HFFc6 (cell line): ENCODE measurements at places on chromosomes 2 and 18. TPM values are rescaled to one million over a fixed set of nuclear protein-coding genes. Genes with fewer than 3 reads are reported as not detected.

ERICH2 gene
- total RNA-seq: not detected in 3 replicates

DNA sequence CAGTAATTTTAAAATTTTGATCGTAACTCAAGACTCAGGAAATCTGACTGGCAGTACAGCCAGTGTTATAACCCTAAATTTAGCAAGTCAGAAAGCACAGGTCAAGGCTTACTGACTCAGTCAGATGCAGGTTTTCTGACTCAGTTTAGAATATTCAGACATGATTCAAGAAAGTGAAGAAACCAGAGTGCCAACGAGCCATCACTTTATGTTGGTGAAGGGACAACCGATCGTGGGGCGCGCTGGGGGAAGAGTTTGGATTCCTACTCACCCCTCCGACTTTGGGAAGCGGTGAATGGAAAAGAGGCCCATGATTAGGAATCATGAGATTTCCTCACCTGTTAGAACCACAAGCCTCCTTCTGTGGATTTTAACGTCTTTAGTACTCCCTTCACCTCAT is 998 bp downstream of the RNF149 start:
- peaks cover 52% of the 10 kb centered on the region for H3K4me1 ChIP-seq
- peak; percentile 2 for DNase-seq

MAP3K19 gene
- total RNA-seq: not detected in 3 replicates

TPO gene
- not detected in 3 replicates for total RNA-seq

HADHB gene
- 93.9 to 106 TPM (median 105 TPM) in 3 replicates for total RNA-seq

DNA sequence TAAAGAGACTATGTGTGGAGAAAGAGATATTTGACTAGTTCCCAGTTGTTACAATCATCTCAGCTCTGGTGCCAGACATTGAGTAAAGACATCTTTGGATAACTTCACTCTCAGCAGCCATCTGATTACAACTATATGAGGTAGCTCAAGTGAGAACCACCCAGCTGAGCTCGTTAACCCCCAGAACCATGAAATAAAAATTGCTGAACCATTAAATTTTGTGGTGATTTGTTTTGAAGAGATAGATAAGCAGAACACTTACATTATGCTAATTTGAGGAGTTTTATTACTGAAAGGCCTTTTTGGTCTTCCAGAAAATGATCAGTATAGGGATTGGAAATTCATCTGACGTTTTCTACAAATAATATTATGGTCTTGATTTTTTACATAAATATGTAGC is 101.1 kb downstream of the PMS1 start:
- H3K27me3 ChIP-seq: no peaks in the 10 kb centered on the region

FER1L5 gene
- total RNA-seq: not detected in 2 replicates

DNA sequence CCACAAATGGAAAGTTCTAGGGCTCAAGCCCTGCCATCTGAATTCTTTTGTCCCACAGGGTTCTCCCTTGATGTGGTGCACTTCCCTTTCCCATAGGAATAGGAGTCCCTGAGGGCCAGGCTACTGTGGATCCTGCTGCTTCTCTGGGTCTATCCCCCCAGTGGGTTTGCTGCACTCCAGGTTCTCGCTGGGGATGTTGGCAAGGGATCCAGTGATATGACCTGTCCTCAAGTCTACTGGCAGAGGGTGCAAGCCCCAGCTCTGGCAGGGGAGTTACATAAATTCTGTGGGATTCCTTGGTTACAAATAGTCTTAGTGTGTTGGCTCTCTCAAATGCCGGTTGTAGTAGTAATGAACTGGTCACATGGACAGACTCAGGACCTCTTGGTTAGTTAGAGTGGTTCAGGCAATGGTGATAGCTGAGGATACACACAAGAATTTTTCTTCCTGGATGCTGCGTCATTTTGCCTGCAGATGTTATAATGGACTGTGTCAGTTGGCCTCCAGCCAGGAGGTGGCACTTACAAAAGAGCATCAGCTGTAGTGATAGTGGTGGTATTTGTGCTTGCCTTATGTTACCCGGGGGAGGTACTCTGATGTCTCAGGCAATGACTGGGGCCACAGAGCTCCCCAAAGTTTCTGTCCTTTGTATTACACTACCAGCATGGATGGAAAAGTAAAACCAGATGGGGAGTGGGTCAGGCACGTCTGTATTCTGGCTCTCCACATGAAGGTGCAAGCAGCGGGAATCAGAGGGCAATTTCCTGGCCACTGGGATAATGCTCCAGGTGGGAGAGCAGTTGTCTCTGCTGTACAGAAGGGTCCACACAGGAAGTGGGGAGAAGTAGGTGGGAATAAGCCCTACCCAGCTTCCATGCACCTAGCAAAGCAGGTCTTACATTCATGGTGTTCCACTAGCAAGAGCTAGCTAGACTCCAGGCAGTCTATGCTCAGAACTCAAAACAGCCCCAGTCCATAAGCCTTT is 267.9 kb downstream of the SOX11 start:
- no peak overlapping the region for H3K27ac ChIP-seq
- no peaks in the 10 kb centered on the region for H3K27me3 ChIP-seq
- DNase-seq: no peak
- H3K4me3 ChIP-seq: no peak overlapping the region
- H3K36me3 ChIP-seq: 0 out of 2 replicates have a peak, but pooled peaks cover under 1% of the 10 kb centered on the region
- H3K4me1 ChIP-seq: no peaks in the 10 kb centered on the region

ARHGAP28 gene
- total RNA-seq: 0.97 to 1.1 TPM in 2 of 3 replicates, not detected in the other

GRCh38 chr2:74457549-74458131 is 598 bp upstream of the WBP1 start:
- no peaks in the 10 kb centered on the region; the same call in none of the 2 replicates for H3K27me3 ChIP-seq
- peak overlapping the region; percentile 94 for H3K4me3 ChIP-seq
- peaks cover 44% of the 10 kb centered on the region for H3K4me1 ChIP-seq
- peak; percentile 20 for DNase-seq

TBC1D8 gene
- total RNA-seq: 0.93 to 1.6 TPM (median 1.2 TPM) in 3 replicates

DNA sequence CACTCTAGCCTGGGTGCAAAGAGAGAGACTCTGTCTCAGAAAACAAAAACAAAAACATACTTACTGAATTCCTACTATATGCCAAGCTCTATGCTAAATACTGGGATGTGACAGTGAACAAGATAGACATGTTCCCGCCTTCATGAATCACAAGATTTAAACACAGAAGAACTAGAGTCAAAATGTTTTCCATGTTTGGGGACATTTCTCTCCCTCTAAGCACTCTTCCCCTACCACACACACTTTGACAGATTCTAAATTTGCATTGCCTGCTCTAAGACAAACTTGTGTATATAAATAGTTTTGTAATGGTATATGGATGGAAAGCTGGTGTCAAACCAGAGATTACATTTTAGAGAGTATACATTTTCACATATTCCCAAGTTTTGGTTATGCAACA is 11.1 kb downstream of the CYBRD1 start:
- DNase-seq: no peak
- no peaks in the 10 kb centered on the region; the same call in 1 of the 2 replicates for H3K27me3 ChIP-seq
- H3K27ac ChIP-seq: no peak overlapping the region
- H3K4me3 ChIP-seq: no peak overlapping the region
- peaks cover 52% of the 10 kb centered on the region for H3K4me1 ChIP-seq
- peaks cover 21% of the 10 kb centered on the region for H3K36me3 ChIP-seq

DNA sequence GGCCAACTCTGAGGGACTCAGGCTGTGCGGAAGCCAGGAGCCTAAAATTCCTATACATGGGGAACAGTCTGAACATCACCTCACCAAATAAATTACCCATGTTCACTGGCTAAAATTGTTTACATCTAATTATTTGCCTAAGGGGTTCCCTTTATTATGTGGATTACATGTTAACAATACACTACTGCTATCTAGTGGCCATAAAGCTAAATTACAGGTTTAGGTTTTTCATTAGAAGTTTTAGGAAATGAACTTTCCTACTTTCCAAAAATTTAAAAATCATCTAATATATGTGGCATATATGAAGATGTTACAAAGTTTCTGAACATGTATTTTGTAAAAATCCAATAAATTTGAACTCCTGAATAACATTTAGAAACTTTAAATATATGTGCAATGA is 40.3 kb downstream of the PLA2R1 start:
- H3K4me3 ChIP-seq: no peak overlapping the region
- no peak overlapping the region for H3K27ac ChIP-seq
- peaks cover 6% of the 10 kb centered on the region for H3K36me3 ChIP-seq
- H3K27me3 ChIP-seq: no peaks in the 10 kb centered on the region; the same call in 1 of the 2 replicates

SGPP2 gene
- total RNA-seq: not detected in 3 replicates

DNA sequence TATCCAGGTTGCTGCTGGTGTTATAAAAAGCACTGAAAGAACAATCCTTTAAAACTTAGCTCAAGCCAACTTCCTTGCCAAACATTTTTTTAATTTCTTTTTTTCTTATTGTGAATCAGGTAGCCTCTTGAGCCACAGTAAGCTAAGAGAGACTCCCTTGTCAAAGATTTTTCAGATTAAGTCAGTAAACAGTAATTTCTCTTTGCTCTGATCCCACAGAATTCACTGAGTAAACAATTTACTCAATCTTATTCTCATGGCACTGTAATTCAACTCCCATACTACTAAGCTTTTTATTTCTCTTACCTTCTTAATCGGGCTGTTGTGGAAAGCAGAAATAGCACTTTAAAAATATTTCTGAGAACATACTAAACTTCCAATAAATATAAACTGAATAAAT is 82.7 kb downstream of the C2orf74 start:
- H3K36me3 ChIP-seq: peaks cover 57% of the 10 kb centered on the region
- H3K27me3 ChIP-seq: peaks cover 2% of the 10 kb centered on the region

DNA sequence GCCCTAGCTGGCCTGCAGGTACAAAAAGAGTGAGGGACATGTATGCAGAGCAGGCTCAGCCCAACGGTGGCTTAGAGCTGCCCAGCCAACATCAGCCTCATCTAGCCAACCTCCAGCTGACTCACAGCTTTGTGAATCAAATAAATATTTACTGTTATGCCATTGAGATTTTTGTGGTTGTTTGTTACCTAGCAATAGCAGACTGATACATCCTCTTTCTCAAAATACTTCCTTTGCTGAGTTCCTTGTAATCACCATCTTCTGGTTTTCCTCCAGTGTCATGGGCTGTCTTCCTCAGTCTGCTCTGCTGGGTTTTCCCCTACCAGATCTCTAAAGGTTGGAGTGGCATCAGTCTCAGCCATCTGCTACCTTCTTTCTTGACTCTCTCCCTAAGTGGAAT is 126.6 kb upstream of the SLC1A4 start:
- peak; percentile 57 for DNase-seq
- H3K36me3 ChIP-seq: no peaks in the 10 kb centered on the region
- no peaks in the 10 kb centered on the region; the same call in 1 of the 2 replicates for H3K27me3 ChIP-seq

- no peaks in the 10 kb centered on the region for H3K36me3 ChIP-seq
- no peak overlapping the region for H3K4me3 ChIP-seq
- no peak overlapping the region for H3K27ac ChIP-seq
- H3K4me1 ChIP-seq: no peaks in the 10 kb centered on the region
Observed at GRCh38 chr2:59998324-59998723, 555.1 kb downstream of the BCL11A start.

DNA sequence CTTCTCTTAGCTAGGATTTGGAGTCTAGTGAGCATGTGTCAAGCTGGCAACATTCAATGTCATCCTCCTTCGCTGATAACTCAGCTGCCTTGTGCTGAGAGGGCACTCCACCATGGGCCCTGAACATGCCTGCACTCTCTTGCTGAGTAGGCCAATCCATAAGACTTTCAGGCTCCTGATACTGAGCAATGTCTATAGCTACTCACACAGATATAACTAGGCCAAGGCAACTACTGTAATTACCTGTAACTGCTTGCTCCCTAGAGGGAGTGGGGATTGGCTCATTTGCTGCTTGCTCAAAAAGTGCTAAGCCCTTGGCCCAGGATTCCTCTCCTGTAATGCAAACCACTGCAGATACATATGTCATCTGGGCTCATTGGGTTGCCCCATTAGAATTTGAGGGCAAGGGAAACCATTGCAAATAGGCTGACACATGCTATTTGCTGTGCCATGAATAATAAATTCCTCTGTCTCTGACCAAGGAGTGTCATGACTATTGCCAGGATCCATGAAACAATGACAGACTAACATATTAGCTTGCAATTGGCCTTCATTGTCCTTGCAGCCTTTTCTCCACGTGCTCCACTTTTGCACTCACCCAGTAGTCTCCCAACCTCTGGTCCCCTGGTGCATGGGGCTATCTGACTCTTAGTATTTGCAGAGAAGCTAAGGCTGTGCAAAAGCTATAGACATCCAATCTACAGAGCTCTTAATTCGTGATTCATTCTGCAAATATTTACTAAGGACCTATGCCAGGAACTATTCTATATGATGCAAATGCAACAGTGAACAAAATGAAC is 36.9 kb upstream of the BMPR2 start:
- peak overlapping the region; percentile 45 for H3K27ac ChIP-seq
- H3K27me3 ChIP-seq: peaks cover 2% of the 10 kb centered on the region; the same call in 1 of the 2 replicates
- DNase-seq: peak; percentile 53
- peaks cover 33% of the 10 kb centered on the region for H3K4me1 ChIP-seq

DSG4 gene
- not detected in 3 replicates for total RNA-seq

PCARE gene
- not detected in 3 replicates for total RNA-seq

SLC40A1 gene
- not detected in 2 replicates for total RNA-seq

MROH2A gene
- total RNA-seq: not detected in 3 replicates

DNA sequence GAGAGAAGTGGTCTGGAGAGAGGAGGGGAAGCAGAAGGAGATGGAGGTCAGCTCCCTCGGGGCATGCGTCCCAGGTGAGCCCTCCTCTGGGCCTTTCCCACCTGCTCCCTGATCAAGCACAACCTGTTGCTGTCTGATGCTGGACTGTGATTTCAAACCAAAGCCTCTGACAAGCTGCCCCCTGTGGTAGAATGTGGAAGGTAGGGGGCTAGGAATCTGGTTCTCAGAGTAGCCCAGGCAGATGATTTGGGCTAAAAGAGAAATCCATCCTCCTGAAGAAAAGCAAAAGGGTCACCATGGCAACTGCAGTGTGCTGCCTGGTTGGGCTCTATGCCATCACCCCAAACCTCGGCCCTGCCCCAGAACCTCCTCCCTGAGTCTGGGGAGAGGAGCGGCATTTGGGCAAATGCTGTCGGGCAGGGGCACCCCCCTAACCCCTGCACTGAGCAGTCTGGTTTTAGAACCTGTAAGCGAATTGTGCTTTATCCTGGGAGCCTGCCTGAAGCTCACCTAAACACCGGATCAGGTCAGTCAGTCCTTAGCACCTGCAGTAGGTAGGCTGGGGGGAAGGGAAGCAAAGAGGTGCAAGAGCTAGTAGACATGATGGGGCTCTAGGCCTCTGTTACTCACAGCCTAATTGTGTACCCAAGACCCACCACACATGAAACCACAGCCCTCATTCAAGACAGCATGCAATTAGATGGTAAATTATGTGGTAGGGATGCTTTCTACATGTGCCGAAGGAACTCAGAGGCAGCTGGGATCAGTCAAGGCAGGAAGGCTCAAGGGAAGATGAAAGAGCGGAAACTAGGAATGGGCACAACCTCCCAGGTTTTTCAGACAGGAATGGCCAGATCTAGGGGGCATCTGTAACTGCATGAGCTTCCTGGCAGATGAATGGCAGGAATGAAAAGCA is 83.5 kb downstream of the DNMT3A start:
- H3K36me3 ChIP-seq: no peaks in the 10 kb centered on the region; the same call in 1 of the 2 replicates
- H3K4me3 ChIP-seq: no peak overlapping the region
- no peak overlapping the region for H3K27ac ChIP-seq
- peaks cover 2% of the 10 kb centered on the region for H3K27me3 ChIP-seq
- peaks cover 6% of the 10 kb centered on the region; the same call in 1 of the 2 replicates for H3K4me1 ChIP-seq

SPATA3 gene
- not detected in 3 replicates for total RNA-seq

RAB27B gene
- total RNA-seq: 0.83 and 1.7 TPM in 2 replicates

- peaks cover 56% of the 10 kb centered on the region for H3K4me1 ChIP-seq
- H3K27me3 ChIP-seq: no peaks in the 10 kb centered on the region; the same call in 1 of the 2 replicates
- H3K36me3 ChIP-seq: peaks cover 23% of the 10 kb centered on the region
Observed at GRCh38 chr2:149575277-149575676, 12.3 kb downstream of the MMADHC start.

GRCh38 chr2:9844576-9844975 is 1.3 kb downstream of the TAF1B start:
- H3K27ac ChIP-seq: peak overlapping the region; percentile 92
- H3K36me3 ChIP-seq: peaks cover 4% of the 10 kb centered on the region; the same call in 1 of the 2 replicates

GRCh38 chr2:28232295-28232694 is 160.4 kb upstream of the FOSL2 start:
- peaks cover 10% of the 10 kb centered on the region for H3K36me3 ChIP-seq
- peaks cover 63% of the 10 kb centered on the region for H3K4me1 ChIP-seq
- no peak for DNase-seq
- H3K27me3 ChIP-seq: peaks cover 3% of the 10 kb centered on the region; the same call in 1 of the 2 replicates
- H3K4me3 ChIP-seq: peak overlapping the region; percentile 52; the same call in 1 of the 2 replicates

TMEM182 gene
- 1.5 to 2.4 TPM (median 2.2 TPM) in 3 replicates for total RNA-seq

C18orf63 gene
- not detected in 3 replicates for total RNA-seq
